ENCODE measurements at places on chromosomes 1 and 21.

DNA sequence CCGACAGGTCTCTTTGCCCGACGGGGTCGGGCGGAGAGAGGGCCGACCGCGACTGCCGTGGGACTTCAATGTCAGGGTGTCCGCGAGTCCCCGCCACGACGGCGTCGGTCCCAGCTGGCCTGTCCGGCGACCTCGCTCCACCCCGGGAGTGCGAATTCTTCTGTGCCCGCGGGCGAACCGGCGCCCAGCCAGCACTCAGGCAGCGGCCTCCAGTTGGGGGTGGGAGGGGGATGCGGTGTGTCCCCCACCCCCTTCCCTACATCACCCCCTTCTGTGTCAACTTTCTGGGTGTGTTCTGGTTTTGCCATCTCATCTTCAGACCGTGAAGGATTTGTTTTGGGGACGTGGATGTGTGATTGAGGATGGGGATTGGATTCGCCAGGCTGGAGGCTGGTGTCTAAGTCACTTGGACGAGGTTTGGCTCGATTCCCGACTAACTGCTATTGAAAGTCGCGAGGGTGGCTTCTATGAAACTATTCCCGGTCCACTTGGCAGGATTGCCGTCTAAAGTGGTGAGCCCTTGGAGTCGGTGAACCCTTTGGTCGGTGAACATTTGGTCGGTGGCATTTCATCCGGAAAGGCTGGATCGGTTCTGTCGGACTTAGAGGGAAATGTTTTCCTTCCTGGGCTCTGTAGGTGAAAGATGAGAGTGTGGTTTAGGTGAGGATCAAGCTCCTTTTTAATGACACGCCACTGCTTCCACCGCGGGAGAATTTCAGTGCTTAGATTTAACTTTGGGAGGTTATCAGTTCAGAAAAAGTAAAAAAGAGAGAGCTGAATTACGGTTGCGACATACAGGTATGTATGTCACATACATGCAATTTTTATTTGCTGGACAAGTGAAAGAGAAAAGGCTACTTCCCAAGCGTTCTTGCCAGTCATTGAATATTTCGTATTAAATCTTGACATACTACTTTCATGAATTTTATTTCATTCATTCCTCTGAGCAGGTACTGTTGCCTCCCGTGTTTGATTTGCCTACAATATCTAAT, 771 bp downstream of the ABCD3 start:
- no peak for DNase-seq

GRCh38 chr1:93905734-93906133, 3.5 kb downstream of the GCLM start:
- no peak for DNase-seq

GRCh38 chr1:157363660-157364140, 188.6 kb downstream of the FCRL5 start:
- DNase-seq: no peak

GRCh38 chr1:151371370-151372057, 991 bp downstream of the SELENBP1 start:
- DNase-seq: no peak

GRCh38 chr1:176208034-176208433, 948 bp upstream of the COP1 start:
- no peak for DNase-seq

- no peak for DNase-seq
Measured at GRCh38 chr1:93733340-93733739, 51.7 kb upstream of the BCAR3 start.

DNA sequence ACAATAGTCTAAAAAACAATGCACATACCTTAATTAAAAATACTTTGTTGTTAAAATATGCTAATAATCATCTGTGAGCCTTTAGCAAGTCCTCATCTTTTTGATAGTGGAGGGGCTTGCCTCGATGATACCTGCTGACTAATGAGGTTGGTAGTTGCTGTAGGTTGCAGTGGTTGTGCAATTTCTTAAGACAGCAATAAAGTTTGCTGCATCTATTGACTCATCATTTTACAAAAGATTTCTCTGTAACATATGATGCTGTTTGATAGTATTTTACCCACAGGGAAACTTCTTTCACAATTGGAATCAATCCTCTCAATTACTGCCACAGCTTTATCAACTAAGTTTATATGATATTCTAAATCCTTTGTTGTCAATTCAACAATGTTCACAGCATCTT, 7.6 kb downstream of the C1orf87 start:
- DNase-seq: no peak

- DNase-seq: no peak
Measured at GRCh38 chr1:221907166-221907932, 165.5 kb upstream of the DUSP10 start.

- no peak for DNase-seq
Measured at GRCh38 chr1:25110036-25110435, 122.3 kb downstream of the SYF2 start.

GRCh38 chr1:185292237-185292636, 24.8 kb downstream of the IVNS1ABP start:
- DNase-seq: no peak

- no peak for DNase-seq
Measured at GRCh38 chr21:41678016-41678923, 88.6 kb downstream of the RIPK4 start.

DNA sequence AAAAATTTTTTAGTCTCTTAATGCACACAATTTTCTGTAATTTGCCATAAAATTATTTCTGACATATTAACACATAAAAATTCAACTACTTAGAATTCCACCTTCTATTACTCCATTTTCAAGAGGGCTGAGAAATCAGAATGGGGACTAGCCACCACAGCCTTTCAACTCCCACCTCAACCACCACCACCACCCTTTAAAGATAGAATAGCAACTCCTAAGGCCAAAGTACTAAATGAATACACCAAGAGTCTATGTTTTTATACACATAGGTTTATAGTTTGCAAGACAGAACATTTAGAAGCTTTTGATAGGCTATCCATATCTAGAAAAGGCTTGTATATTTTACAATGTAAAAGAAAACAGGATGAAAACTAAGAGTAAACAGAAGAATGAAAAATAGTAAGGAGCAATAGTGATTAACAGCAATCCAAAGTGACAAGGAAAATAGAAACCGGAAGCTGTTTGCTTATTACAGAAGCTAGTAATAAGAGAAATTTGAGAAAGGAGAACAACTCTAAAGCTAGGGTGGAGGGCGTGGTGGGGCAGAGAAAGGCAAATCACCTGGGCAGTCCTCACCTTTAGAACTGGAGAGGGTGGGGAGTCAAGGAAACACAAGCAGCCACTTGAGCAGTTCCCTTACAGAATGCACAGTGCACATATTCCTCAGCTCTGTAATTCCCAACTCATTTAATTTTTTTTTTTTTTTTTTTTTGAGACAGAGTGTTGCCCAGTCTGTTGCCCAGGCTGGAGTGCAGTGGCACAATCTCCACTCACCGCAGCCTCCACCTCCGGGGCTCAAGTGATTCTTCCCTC, 27.7 kb downstream of the EPS15 start:
- DNase-seq: no peak

GRCh38 chr1:64822621-64823020, 77.7 kb downstream of the RAVER2 start:
- DNase-seq: no peak

DNA sequence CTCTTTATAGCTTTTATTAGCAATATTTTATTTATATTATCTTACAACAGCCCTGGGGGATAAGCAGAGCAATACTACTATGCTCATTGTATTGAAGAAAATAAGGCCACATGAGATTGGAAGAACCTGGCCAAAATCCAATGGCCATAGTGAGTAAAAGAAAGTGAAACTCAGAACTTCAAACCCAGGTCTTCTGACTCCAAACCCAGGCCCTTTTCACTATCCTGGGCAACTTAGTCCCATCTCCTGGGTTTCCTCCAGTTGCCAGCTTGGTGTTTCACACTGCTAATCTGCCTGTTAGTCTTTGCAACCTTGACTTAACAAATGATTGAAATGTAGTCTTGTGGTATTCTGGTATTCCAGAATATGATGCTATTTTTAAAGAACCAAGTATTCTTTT, 22.4 kb upstream of the EXO1 start:
- DNase-seq: no peak

GRCh38 chr21:43930074-43930847, 65.2 kb downstream of the AGPAT3 start:
- no peak for DNase-seq

DNA sequence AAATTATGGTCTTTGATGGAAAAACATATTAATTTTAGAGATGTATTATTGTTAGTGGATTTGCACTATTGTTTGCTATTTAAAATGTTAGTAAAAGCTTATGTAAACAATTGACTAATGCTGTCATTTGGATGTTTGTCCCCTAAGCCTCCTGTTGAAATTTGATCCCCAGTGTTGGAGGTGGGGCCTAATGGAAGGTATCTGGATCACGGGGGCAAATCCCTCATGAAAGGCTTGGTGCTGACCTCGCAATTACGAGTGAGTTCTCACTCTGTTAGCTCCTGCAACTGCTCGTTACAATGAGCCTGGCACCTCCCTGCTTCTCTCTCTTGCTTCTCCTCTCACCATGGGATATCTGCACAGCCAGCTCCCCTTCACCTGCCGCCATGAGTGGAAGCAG, 14.3 kb downstream of the TMEM35B start:
- no peak for DNase-seq

DNA sequence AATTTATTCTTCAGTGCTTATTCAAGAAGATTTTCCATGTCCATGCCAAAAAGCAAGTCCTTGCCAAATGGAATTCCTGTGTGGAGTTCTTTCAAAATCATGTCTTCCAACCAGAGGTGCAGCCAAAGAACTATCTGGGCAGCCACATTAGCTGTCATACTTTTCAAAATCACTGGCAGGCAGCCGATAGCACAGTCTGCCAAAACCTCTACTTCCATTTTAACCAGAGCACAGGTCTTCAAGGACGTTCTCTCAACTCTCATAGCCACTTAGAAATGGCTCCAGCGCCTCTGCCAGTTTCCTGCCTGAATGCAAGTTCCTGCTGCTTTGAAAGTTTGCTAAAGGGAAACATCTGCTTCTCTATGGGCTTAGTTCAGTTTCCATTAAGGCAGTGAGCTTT, 975.7 kb upstream of the ADGRL4 start:
- DNase-seq: no peak

- DNase-seq: no peak
Measured at GRCh38 chr1:107990606-107991005, 25.6 kb upstream of the VAV3 start.

GRCh38 chr1:119483441-119484200, 23.4 kb upstream of the HSD3B1 start:
- DNase-seq: no peak

DNA sequence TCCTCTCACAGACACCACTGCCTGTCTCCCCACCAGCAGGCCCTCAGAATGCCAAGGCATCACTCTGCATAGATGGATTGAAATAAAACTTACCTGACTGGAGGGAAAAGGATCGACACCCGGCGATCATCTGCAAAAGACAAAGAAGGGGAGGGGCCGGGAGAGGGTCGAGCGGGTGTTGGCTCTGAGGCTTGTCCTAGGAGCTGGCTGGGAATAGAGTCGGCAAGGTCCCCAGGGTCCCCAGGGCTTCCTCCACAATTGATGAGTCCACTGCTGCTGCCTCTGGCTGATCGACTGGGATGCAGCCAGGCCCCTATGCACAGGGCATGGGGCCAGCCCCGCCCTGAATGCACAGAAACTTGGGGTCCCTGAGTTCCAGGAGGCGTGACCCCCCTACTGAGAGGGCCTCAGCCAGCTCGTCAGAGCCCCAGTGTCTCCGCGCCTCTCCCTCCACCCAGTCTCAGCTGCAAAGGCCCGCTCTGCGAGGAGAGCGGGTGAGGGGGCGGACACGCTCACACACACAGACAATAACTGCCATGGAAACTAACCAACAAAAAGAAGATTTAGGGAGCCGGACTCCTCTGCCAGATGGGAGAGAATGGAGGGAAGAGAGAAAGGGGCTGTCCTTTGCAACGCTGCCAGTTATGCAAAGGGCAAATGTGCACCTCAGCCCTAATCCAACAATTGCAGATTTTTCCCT, at the start of gene KLHDC8A:
KLHDC8A (minus strand) TSS at position 483 of the 700 bp plus-strand sequence. CDS start 13,318 bp downstream, outside the sequence.
- DNase-seq: no peak

- no peak for DNase-seq
Measured at GRCh38 chr1:205162301-205162700, 40.5 kb upstream of the RBBP5 start.

- DNase-seq: no peak
Measured at GRCh38 chr1:30315185-30315960, 408.0 kb downstream of the MATN1 start.

DNA sequence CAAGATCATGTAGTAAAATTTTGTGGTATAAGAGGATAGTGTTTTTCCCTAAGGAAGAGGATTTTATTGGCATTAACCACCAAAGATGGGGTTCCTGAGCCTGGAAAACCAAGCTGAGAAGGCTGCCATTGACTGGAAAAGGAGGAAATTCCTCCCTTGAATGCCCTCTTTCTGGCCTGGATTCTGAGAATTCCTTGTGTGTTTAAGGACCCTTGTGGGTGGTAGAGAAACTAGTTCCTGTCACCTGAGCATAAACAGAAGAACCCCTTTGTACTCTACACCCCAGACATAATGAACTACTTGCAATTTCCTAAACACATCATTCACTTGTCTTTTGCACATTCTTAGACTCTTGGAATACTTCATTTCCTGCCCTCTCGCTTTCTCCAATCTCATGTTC, 33.1 kb upstream of the CEP350 start:
- DNase-seq: no peak

GRCh38 chr1:173009597-173009996, 41.1 kb downstream of the TNFSF18 start:
- DNase-seq: no peak

DNA sequence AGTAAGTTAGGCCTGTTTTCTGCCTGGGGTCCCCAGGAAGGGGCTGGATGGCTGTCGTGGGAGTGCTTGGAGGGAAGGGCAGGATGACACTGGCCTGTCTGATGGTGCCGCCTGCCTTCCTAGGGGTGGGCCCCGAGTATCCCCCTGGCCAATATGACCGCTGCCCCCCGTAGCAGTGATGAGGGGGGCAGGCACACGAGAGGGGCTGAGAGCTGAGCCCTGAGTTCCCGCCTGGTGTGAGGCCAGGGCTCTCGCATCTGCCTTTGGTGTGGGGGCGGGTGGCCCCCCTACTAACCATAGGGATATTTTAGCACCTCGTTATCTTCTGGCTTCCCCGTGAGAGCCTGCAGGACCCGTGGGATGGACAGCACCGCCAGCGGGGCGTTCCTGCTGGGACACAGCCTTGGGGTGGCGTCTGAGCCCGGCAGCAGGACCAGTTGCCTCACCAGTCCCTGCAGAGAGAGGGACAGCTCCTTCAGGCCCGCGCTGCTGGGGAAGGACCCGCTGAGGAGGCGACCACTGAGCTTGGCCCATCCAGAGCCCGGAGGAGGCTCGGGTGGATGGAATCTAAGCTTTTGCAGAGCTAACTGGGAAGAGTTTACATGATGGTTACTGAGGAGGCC, 10.4 kb downstream of the KRTAP10-1 start:
- no peak for DNase-seq

- no peak for DNase-seq
Measured at GRCh38 chr1:8241417-8242014, 76.4 kb upstream of the SLC45A1 start.

Measured in stimulated activated CD4-positive, alpha-beta T cell treated with anti-CD3 and anti-CD28 coated beads, Interleukin-12 subunit alpha, Interleukin-12 subunit beta, amount 100 ng/mL, for 48 hours (primary cell).